ENCODE measurements at places on chromosomes 1 and 21. TPM values are rescaled to one million over a fixed set of nuclear protein-coding genes. Genes with fewer than 3 reads are reported as not detected.

DNA sequence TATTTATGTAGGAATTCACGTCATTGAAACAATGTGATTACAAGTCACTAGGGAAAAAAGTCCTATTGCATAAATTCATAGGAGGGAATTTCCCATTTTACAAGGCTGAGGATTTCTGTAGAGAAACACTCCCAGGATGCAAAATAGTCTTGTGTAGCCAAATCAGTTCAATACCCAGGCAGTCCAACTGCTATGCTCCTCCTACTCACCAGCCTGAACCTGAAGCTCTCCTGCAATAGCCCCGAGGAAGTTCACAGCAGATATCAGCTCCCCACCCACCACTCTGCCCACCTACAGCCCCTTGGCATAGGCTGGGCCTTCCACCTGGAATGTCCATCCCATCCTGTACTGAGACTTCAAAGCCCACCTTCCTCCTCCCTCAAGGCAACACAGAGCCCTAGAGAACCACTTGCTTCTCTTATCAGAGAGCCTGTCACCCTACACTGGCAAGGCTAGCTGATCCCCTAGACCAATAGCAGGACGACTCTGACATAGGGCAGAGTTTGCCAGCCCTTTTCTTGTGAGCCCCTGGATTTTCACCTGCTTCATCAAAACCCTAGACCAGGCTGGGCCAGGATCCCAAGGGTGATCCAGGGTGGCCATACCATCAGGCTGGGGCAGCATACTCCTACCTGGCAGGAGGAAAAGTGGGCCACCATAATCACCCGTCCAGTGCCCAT, 1.5 kb downstream of the LSS start:
- H3K4me3 ChIP-seq, result peak overlapping the region; percentile 65
- H3K27ac ChIP-seq, result no peak overlapping the region
- H3K27me3 ChIP-seq, result no peaks in the 10 kb centered on the region

DNA sequence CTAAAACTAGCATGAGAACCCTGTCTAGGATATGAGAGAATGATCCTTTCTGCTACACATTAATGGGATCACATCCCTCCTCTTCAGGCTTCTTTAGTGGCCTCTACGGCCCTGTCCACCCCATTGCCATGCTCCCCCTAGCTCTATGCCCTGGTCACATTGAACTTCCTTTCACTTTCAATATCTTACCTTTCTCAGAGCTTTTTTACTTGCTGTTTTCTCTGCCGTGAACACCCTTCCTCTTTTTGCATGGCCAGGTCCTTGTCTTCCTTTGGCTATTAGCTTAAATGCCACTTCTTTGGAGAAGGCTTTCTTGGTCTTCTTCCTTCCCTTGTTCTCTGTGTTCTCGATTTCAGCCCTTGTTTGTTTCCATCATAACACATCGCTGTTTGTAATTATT, 97.4 kb downstream of the GIPC2 start:
- no peaks in the 10 kb centered on the region for H3K27me3 ChIP-seq
- no peak for DNase-seq
- no peak overlapping the region for H3K27ac ChIP-seq
- peak overlapping the region; percentile 40 for H3K4me3 ChIP-seq

DNA sequence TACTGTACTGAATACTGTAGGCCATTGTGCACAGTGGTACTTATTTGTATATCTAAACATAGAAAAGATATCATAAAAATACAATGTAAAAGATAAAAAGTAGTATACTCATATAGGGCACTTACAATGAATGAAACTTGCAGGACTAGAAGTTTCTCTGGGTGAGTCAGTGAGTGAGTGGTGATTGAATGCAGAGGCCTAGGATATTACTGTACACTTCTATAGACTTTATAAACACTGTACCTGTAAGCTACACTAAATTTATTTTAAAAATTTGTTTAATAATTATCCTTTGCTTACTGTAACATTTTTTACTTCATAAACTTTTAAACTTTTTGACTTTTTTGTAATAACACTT, 82.5 kb downstream of the FGGY start:
- no peaks in the 10 kb centered on the region for H3K4me1 ChIP-seq
- H3K36me3 ChIP-seq, result no peaks in the 10 kb centered on the region

- H3K4me1 ChIP-seq, result no peaks in the 10 kb centered on the region
- H3K36me3 ChIP-seq, result peaks cover 13% of the 10 kb centered on the region
- H3K27me3 ChIP-seq, result no peaks in the 10 kb centered on the region
- no peak overlapping the region for H3K4me3 ChIP-seq
- no peak overlapping the region for H3K27ac ChIP-seq
Observed at GRCh38 chr1:155485945-155486344, 76.7 kb downstream of the ASH1L start.

GRCh38 chr1:25893116-25893515, 13.1 kb downstream of the STMN1 start:
- no peaks in the 10 kb centered on the region for H3K27me3 ChIP-seq
- no peak overlapping the region for H3K27ac ChIP-seq
- H3K4me3 ChIP-seq, result no peak overlapping the region
- DNase-seq, result no peak

- no peak overlapping the region for H3K4me3 ChIP-seq
- H3K4me1 ChIP-seq, result peaks cover 28% of the 10 kb centered on the region
- no peaks in the 10 kb centered on the region for H3K27me3 ChIP-seq
Observed at GRCh38 chr1:201831371-201831770, 2.4 kb downstream of the IPO9 start.

Gene SLC45A3
- 0.29 TPM for total RNA-seq

DNA sequence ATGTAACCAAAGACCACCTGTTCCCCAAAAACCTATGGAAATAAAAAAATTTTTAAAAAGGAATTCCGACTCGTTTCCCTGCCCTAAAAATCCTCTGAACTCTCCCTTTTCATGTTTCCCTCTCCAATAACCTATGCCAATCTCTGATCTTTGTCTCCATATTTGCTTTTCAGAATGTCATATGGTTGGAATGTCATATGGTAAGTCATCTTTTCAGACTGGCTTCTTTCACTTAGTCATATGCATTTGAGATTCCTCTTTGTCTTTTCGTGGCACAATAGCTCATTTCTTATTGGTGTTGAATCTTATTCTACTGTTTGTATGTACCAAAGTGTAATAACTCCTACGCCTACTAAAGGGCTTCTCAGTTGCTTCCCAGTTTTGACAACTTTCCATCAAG, 117.5 kb downstream of the BACH1 start:
- no peak for DNase-seq
- H3K4me1 ChIP-seq, result no peaks in the 10 kb centered on the region

Gene GPX7
- 30.0 TPM for total RNA-seq

- DNase-seq, result no peak
- peaks cover 36% of the 10 kb centered on the region for H3K4me1 ChIP-seq
- no peaks in the 10 kb centered on the region for H3K27me3 ChIP-seq
- H3K36me3 ChIP-seq, result peaks cover 18% of the 10 kb centered on the region
- peak overlapping the region; percentile 63 for H3K4me3 ChIP-seq
Observed at GRCh38 chr1:156741481-156741983, 644 bp upstream of the MRPL24 start.

- no peaks in the 10 kb centered on the region for H3K4me1 ChIP-seq
- H3K27me3 ChIP-seq, result no peaks in the 10 kb centered on the region
- no peak for DNase-seq
- H3K36me3 ChIP-seq, result no peaks in the 10 kb centered on the region
Observed at GRCh38 chr21:38959692-38960061, 153.9 kb downstream of the ETS2 start.

GRCh38 chr21:28892199-28893111, 100.2 kb downstream of the LTN1 start:
- DNase-seq, result no peak
- no peak overlapping the region for H3K4me3 ChIP-seq
- H3K27ac ChIP-seq, result no peak overlapping the region
- no peaks in the 10 kb centered on the region for H3K4me1 ChIP-seq
- no peaks in the 10 kb centered on the region for H3K36me3 ChIP-seq
- no peaks in the 10 kb centered on the region for H3K27me3 ChIP-seq

DNA sequence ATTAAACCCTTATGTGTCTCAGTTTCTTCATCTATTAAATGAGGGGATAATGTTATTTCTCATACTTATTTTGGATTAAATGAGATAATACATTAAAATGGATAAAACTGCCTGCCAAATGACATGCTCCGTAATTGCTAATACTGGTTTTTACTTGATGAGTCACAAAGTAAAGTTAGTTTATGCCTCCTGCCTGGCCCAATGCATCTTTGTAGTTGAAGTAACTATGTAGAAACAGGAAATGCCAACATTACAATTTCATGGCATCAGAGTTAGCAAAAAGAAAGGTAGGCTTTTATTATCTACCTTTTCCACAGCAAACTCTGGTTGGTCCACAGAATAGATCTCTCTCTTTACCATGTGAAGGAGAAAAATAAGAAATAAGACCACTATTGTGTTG, 214.5 kb downstream of the TBX15 start:
- no peaks in the 10 kb centered on the region for H3K4me1 ChIP-seq
- H3K27me3 ChIP-seq, result no peaks in the 10 kb centered on the region
- no peak overlapping the region for H3K27ac ChIP-seq
- H3K4me3 ChIP-seq, result no peak overlapping the region
- H3K36me3 ChIP-seq, result no peaks in the 10 kb centered on the region
- DNase-seq, result no peak

- no peak for DNase-seq
- H3K4me3 ChIP-seq, result peak overlapping the region; percentile 53
- peaks cover 12% of the 10 kb centered on the region for H3K4me1 ChIP-seq
- peaks cover 26% of the 10 kb centered on the region for H3K27me3 ChIP-seq
Observed at GRCh38 chr1:225651872-225652728, 823 bp downstream of the ENAH start.

- peak overlapping the region; percentile 26 for H3K4me3 ChIP-seq
- H3K36me3 ChIP-seq, result no peaks in the 10 kb centered on the region
- peaks cover 16% of the 10 kb centered on the region for H3K4me1 ChIP-seq
- no peak for DNase-seq
Observed at GRCh38 chr1:26161415-26162219, 2.7 kb downstream of the FAM110D start.

Gene TCHHL1
- total RNA-seq, result not detected

GRCh38 chr1:114134518-114134917, 19.2 kb downstream of the SYT6 start:
- no peaks in the 10 kb centered on the region for H3K27me3 ChIP-seq
- no peak for DNase-seq
- H3K36me3 ChIP-seq, result no peaks in the 10 kb centered on the region

DNA sequence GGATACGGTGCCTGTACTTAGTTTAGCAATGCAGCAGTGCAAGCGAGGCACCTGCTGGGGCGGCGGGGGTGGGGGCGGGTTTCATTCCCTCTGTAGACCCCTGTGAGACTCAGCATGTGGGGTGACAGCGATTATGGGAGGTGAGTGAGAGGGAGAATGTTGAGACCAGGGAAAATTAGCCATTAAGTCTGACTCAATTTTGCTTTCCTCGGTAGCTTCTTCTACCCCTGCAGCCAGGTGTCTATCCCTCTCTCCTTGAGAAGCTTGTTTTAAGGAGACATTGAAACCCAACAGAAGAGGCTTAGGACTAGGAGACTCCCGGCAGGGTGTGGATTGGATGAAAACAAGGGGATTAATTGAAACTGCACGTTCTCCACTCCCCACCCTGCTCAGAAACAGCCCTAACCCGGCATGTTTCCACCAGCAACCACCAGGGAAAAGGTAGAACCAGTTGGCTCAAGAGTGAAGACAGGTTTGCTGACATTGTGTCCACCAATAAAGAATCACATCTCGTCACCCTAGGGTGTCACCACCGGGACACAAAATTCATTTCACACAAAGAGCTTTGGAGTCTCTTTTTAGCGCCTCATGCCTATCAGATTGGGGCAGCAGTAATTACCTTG, 20.6 kb upstream of the ATF3 start:
- H3K27me3 ChIP-seq, result peaks cover 31% of the 10 kb centered on the region
- no peak for DNase-seq
- H3K36me3 ChIP-seq, result no peaks in the 10 kb centered on the region
- no peak overlapping the region for H3K4me3 ChIP-seq

GRCh38 chr1:160519642-160520435, 3.2 kb downstream of the SLAMF6 start:
- peaks cover 80% of the 10 kb centered on the region for H3K4me1 ChIP-seq
- peak; percentile 43 for DNase-seq
- H3K36me3 ChIP-seq, result no peaks in the 10 kb centered on the region
- H3K4me3 ChIP-seq, result peak overlapping the region; percentile 91

Gene KIF14
- total RNA-seq, result 9.3 TPM

Gene CRABP2
- total RNA-seq, result 0.66 TPM

DNA sequence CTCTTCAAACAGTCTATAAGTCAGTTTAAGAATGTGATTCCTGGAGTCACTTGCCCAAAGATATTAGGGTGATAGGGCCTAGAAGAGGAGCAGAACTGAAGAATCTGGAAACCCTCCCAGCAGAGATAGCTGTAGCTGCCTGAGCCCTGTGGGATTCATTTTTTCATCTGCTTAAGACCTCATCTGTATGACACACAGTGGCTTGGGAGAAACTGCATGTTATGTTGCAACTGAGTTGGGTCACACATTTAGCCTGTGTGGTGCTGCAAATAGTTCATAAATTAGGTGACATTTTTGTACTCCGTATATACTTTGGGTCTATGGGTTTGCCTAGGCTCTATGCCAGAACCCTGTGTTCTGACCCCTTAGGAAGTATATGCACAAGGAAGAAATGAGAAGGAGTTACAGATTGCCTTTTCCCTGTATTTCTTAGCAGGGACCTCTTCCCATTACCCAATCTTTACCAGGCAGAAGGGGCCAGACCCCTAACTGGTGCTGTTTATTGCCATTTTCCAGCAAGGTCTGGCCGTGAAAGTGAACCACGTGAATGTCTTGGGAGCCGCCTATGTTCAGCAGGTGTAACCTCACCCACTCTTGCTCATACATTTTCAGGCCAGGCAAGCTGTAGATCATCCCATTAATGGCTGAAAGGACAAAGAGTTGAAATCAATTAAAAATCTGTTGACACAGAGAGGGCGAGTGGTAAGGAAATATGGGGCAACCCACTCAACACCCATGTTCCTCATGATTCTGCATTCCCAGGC, 41.9 kb upstream of the SLC19A2 start:
- H3K4me3 ChIP-seq, result no peak overlapping the region
- H3K27me3 ChIP-seq, result no peaks in the 10 kb centered on the region
- no peaks in the 10 kb centered on the region for H3K36me3 ChIP-seq
- H3K27ac ChIP-seq, result no peak overlapping the region
- no peaks in the 10 kb centered on the region for H3K4me1 ChIP-seq

Gene CFHR2
- not detected for total RNA-seq

Gene ANKRD45
- not detected for total RNA-seq

Gene RAB3B
- total RNA-seq, result 0.11 TPM

Gene DISP3
- total RNA-seq, result 0.42 TPM

- DNase-seq, result no peak
- no peaks in the 10 kb centered on the region for H3K27me3 ChIP-seq
- H3K4me3 ChIP-seq, result no peak overlapping the region
Observed at GRCh38 chr1:177329871-177330270, 159.1 kb downstream of the BRINP2 start.

GRCh38 chr1:27109103-27109822, 45.7 kb downstream of the SLC9A1 start:
- H3K36me3 ChIP-seq, result no peaks in the 10 kb centered on the region
- no peak overlapping the region for H3K27ac ChIP-seq
- no peak for DNase-seq
- H3K4me3 ChIP-seq, result no peak overlapping the region
- H3K4me1 ChIP-seq, result peaks cover 31% of the 10 kb centered on the region

Gene GREM2
- total RNA-seq, result not detected

- H3K4me1 ChIP-seq, result peaks cover 62% of the 10 kb centered on the region
- no peak for DNase-seq
- no peak overlapping the region for H3K4me3 ChIP-seq
- H3K27ac ChIP-seq, result no peak overlapping the region
- H3K36me3 ChIP-seq, result no peaks in the 10 kb centered on the region
- H3K27me3 ChIP-seq, result no peaks in the 10 kb centered on the region
Observed at GRCh38 chr1:100433563-100433962, 81.3 kb downstream of the CDC14A start.

Gene SLC2A5
- not detected for total RNA-seq

Gene VCAM1
- total RNA-seq, result 3.5 TPM

Gene RAB7B
- total RNA-seq, result 0.29 TPM
